ENCODE measurements at places on chromosomes 2 and 18.

- DNase-seq: peak; percentile 37
These were observed 50.0 kb downstream of the HDHD2 start for GRCh38 chr18:47100212-47100831.

- no peak for DNase-seq
These were observed 1118.3 kb upstream of the DDX18 start for GRCh38 chr2:116696223-116696622.

DNA sequence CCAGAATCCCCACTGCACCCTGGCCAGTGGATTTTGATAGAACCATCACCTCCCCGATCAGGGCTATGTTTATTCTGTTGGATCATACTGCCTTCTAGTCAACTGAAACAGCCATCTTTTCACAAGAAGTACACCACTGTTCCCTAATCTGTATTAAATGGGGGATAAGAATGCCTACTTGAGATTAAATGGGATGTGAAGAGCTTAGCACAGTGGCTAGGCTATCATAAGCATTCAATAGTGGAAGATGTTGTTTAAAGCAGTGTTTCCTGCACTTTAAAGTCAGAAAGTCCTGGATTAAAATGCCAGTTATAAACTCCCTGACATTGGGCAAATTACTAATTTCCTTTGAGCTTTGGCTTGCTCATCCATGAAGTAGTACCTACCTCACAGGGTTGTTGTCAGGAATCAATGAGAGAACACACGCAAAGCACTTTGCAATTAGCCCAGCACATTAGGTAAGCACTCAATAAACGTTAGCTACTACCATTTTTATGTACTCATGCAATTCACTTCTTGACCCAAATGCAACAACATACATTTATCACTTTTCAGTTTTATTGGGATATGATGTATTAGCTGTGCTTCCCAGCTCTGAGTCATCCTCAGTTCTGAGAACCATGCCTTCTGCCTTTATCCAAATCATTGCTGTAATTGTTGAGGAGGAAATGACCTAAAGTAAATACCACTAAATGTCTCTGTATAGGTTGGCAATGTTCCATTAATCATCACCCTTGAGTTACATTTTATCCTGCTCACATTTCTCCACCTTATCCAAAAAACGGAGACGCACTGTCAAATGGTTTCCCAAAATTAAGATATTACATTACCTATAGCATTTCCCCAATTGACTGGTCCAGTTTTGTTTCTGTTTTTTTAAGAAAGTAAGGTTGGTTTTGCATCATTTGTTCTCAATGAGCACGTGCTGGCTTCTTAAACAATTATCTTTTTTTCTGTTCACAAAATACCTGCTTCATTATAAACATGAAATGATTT lies 2.1 kb downstream of the TMEM247 start:
- no peak for DNase-seq

- no peak for DNase-seq
These were observed 25.0 kb downstream of the FN1 start for GRCh38 chr2:215410932-215411285.

DNA sequence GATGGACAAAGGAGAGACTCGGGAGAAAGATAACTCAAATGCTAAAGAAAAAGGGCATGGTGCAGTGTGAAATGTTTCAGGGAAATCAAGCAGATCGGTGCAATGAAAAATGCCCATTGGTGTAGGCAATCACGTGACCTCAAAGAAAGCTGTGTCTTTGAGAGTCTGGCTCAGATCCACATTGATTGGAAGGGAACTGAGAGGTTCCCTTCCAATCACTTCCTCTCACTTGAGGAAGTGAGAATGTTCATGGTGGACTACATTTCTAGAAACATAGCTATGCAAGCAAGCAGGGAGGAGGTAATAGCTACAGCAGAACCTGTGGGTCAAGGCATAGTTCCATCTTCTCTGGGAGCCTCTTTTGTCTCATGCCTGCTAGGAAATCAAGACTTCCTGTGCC lies 187.4 kb downstream of the LPIN1 start:
- no peak for DNase-seq
